ENCODE measurements at places on chromosomes 3 and 15.

GRCh38 chr15:101463270-101463669, 26.2 kb downstream of the PCSK6 start:
- no peak for DNase-seq

DNA sequence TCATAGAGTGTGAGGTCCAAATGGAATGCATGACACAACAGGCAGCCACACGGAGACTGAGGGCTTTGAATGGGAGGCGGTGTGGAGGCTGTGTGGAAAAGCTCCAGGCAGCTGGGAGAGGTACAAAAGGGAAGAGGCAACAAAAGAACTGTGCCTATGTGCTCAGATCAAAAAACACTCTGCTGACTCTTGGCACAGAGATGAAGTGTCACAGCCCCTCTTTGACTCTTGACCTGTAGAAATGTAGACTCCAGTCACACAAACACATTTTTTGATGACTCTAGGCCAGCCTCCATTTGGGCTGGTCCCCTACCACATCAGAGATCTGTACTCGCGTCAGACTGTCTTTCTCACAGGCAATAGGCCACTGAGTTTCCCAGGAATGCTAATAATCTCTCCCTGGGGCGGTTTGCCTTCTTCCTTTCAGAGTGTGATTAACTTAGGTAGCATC, 456.0 kb downstream of the TUSC7 start:
- no peak for DNase-seq

DNA sequence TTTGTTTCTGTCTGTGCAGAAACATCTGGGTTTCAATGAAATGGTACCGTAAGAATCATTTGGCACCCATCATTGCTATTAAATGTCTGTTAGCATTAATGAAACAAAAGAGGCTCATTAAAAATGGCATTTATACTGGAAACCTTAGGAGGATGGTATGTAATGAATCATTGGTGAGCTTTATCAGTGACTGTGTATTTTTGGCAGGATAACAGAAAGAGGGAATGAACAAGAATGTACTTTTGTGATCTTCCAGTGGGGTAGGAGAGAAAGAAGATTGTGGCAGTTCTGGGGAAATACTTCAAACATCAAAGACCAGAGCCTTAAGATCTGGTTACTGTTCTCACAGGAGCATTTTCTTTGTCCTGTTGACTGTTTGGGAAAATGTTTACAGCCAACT, 4.7 kb upstream of the DCBLD2 start:
- peak; percentile 87 for DNase-seq

GRCh38 chr3:156273111-156273694, 152.8 kb downstream of the KCNAB1 start:
- no peak for DNase-seq

DNA sequence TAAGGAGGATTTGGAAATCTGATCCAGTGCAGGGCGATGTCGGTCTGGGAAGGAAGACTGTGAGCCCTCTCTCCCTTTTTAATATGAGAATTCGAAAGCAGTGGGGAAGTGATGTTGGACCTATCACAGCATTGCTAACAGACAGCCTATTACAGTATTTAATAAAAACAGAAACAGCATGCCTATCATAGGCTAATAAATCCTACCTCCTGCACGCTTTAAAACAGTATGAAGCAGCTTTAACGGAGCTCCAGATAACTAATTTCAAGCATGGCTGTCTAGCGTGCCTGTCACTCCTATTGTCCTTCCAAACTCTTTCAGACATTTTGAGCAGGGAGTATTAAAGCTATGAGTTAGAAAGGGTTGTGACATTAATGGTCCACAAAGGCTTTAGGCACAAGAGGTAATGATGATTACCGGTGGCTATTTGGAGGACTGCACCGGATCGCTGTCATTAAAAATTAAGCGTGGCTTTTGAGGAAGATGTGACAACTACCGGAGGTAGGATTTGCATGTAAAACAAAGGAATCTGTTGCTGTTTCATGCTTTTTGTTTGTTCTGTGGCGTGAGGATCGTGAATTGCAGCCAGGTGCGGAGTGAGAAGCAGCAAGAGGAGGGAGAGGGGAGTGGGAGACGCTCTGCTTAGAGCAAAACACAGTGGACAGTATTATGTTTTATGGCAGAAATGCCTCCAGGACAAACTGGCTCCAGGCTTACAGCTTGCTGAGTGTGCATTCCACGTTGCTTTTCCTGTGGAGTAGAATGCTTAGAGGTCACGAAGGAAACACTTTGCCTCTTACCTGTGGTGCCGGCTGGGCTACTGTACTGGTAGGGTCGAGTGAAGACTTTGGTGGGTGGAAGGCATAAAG, at the start of gene KCNMB2:
Gene KCNMB2 (plus strand): TSS at position 226 of the 869 bp plus-strand sequence.
- DNase-seq = no peak

DNA sequence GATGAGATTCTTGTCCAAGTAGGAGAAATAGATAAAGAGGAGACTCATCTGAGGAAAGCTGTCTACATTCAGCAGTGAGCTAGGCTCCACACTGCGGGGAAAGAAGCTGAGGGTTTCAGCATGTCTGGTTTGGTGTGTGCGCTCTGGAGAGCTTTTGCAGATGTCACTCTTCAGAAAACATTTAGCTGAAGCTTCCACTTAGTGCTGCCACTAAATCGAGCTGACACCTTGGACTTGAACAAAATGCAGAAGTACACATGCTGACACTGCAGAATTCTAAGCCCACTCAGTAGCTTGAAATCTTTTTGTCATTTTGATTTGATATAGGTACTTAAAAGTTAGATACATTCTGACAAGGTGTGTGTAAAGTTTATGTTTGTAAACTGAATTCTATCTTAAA, 32.3 kb upstream of the CRTC3 start:
- no peak for DNase-seq

GRCh38 chr15:99435877-99436541, 129.8 kb upstream of the MEF2A start:
- no peak for DNase-seq

- DNase-seq = no peak
These were observed 78.8 kb downstream of the THRB start for GRCh38 chr3:24415824-24416223.

GRCh38 chr3:153130312-153130977, 31.6 kb upstream of the RAP2B start:
- DNase-seq = peak; percentile 73

DNA sequence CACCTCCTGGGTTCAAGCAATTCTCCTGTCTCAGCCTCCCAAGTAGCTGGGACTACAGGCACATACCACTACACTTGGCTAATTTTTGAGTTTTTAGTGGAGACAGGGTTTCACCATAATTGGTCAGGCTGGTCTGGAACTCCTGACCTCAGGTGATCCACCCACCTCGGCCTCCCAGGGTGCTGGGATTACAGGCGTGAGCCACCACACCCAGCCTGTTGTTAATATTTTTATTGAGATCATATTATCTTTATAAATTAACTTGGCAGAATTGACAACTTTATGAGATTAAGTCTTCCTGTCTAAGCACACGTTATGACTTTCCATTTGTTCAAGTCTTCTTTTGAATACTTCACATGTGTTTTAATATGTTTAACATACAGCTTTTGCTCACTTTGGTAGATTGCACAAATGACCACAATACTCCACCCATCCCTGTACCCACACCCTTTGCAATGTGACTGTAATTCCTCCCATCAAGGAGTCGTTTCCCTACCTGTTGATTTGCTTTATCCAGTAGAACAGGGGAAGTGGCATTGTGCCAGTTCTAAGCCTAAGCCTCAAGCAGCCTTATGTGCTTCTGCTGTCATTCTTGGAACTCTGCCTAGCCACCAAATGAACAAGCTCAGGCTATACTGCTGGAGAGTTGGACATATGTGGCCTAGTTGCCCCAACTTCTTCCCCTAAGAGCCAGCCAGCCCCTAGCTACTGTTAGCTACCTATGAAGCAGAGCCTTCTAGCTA, 8.2 kb downstream of the XYLB start:
- no peak for DNase-seq

DNA sequence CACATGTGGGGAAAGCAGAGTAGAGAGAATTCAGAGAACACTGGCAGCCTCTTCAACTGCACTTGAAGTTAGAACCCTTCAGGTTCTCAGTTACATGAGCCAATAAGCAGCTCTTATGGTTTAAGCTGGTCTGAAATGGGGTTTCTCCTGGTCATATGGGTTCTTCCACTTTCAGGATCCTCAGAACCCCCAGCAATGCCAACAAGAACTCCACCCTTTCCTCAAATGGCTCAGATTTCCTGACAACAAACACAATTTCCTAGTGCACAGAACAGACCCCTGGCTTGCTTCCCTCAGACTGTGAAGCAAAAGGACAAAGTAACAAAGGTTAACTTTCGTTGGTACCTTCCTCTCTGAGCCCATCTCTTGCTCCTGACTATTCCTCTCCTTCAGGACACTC, 23.9 kb upstream of the FRMD4B start:
- no peak for DNase-seq

- DNase-seq = no peak
These were observed 79.5 kb downstream of the SEMA6D start for GRCh38 chr15:47796830-47797229.

DNA sequence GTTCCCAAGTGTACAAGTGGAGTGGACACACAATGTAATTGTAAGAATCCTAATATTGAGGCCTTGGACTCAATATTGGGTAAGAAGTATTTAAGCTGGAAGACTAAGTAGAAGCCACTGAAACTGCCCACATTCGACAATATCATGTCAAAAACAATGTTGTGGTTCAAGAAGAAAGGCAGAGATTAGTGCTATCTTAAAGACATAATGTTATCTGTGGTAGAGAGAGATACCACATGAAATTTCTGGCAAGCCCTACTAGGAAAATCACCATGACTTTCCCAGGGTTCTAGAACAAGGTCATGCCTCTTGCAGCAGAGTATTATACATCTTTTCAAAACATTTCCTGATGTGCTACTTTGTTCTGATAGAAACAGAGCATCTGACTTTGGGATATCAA, 192.6 kb downstream of the RAP2B start:
- DNase-seq = no peak

DNA sequence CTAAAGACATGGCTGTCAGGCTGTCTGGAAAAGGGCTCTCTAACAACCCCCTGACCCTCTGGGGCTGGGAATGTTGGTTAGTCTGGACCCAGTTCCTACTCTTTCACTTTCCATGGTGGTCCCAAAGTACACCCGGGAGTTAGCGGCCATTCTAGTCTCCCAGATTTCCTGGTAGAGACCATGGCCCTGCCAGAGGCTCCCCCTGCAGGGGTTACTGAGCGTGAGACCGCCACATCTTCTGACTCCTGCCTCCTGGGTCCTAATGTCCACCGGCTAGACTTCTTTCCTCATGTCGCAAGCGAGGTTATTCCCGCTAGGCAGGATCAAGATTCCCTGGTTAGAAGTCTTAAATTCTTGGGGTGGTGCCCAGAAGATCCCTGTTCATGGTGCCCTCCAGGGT, 540.0 kb upstream of the ROBO1 start:
- DNase-seq = no peak

- no peak for DNase-seq
These were observed 12.2 kb upstream of the SACM1L start for GRCh38 chr3:45677033-45677446.

- DNase-seq = no peak
These were observed 6.6 kb upstream of the SEMA5B start for GRCh38 chr3:123034120-123034519.

DNA sequence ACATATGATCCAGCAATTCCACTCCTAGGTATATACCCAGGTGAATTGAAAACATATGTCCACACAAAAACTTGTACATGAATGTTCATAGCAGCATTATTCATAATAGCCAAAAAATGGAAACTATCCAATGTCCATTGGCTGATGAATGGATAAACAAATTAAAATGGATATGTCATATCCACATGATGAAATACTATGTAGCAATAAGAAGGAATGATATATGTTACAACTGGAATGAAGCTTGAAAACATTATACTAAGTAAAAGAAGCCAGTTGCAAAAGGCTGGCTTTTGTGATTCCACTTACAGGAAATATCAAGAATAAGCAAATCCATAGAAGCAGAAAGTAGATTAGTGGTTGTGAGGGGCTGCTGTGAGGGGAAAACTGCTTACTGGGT, 33.7 kb downstream of the BNC1 start:
- DNase-seq = no peak

DNA sequence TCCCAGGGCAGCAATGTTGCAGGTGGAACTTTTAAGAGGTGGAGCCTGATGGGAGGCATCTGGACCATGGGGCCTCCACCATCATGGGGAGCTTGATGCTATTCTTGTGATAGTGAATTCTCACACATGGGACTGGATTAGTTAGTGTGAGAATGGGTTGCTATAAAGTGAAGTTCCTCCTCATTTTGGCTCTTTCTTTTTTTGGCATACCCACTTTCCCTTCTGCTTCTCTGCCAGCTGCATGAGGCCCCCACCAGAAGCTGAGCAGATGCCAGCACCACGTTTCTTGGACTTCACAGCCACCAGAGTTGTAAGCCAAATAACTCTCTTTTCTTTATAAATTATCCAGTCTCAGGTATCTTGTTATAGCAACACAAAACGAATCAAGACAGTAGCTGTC, 101.0 kb downstream of the PEX5L start:
- DNase-seq = no peak

DNA sequence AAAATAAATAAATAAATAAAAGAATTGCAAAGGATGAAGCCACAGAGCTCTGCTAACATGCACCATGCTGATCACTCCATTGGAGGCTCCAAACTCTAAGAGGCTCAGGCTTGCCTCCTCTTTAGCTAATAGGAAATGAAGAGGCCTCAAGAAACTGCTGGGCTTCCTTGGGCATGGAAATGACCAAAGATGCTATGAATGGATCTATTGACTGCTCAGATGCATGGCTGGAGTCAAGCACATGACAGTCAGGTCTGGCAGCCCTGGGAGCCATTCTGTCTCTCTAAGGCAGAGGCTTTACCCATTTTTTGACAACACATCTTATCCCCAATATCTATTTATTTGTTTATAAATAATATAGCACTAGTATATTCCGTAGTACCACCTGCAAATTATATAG, 5.3 kb upstream of the LIPC start:
- DNase-seq = no peak

DNA sequence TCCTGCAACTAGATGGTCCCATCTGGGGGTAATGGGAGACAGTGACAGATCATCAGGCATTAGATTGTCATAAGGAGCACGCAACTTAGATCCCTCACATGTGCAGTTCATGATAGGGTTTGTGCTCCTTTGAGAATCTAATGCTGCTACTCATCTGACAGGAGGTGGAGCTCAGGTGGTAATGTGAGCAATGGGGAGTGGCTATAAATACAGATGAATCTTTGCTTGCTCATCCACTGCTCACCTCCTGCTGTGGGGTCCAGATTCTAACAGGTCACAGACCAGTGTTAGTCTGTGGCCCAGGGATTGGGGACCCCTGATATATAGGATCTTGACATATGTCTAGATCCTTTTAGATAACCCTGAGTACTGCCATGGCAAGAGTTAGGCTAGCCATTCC, 52.7 kb downstream of the RASGRF1 start:
- DNase-seq = no peak

DNA sequence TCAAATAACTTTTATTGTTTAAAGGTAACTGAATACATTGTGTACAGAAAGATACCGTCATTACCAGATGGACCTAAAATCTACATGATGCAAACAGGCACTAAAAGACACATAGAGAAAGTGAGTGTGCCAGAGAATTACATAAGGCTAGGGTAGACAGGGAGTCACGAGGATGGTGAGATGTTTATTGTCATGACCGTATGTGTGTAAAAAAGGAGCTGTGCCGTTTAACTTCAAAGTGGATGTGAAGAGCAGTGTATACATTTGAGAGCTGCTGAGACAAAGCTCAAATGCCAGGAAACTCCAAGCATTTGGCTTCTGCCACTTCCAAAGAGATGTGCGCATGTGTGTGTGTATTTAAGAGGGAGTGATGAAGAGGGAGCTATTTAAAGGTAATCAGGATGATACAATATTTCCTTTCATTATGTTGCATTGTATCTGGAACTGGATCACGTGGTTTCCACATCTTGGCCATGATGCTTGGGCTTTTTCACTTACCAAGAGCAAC, 51.4 kb upstream of the IGF1R start:
- DNase-seq = no peak

- no peak for DNase-seq
These were observed 14.0 kb downstream of the VIPR1 start for GRCh38 chr3:42516443-42516842.
